ENCODE measurements at places on chromosomes 3 and 15. TPM values are rescaled to one million over a fixed set of nuclear protein-coding genes. Genes with fewer than 3 reads are reported as not detected.

GRCh38 chr3:112303764-112304325 is 9.8 kb upstream of the SLC9C1 start:
- no peak for DNase-seq

DNA sequence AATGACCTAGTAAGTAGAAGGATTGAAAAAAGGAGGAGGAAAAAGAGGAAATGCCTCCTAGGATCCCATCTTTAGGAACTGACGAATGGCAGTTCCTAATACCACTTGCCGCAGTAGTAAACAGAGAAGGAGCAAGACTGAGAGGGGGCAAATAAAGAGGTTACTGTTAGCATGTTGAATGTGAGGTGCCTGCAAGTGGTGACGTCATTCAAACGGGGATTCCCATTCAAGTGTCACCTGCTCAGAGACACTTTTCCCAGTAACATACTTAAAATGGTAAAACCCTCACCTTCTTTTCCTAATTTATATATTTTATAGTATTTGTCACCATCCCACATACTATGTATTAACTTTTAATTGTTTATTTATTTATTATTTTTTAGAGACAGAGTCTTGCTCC is 178.9 kb downstream of the IL5RA start:
- no peak for DNase-seq

DNA sequence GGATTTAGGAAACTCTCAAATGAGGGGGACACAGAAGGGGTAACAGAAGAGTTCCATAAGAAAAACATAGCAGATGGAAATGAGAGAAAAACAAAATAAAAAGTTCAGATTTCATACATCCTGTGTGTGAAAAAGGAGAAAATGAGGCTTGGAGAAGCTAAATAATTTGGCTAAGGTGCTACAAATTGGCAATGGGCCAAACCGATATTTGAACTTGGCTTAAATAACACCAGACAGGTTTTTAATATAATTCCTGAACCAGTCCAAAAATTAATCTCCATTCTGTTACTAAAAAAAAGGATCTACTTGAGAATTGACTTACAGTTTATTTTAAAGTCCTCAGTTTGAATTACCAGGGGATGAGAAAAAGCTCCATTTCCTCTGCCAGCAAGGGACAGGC is 342.9 kb upstream of the DPH6 start:
- DNase-seq: no peak

GRCh38 chr3:128195802-128196201 is 42.5 kb downstream of the EEFSEC start:
- DNase-seq: no peak

GRCh38 chr15:70504299-70504951 is 258.9 kb downstream of the UACA start:
- no peak for DNase-seq

- DNase-seq: no peak
Observed at GRCh38 chr15:86691091-86691663, 611.5 kb downstream of the AGBL1 start.

GRCh38 chr3:46110701-46111493 is 83.6 kb upstream of the XCR1 start:
- no peak for DNase-seq

DNA sequence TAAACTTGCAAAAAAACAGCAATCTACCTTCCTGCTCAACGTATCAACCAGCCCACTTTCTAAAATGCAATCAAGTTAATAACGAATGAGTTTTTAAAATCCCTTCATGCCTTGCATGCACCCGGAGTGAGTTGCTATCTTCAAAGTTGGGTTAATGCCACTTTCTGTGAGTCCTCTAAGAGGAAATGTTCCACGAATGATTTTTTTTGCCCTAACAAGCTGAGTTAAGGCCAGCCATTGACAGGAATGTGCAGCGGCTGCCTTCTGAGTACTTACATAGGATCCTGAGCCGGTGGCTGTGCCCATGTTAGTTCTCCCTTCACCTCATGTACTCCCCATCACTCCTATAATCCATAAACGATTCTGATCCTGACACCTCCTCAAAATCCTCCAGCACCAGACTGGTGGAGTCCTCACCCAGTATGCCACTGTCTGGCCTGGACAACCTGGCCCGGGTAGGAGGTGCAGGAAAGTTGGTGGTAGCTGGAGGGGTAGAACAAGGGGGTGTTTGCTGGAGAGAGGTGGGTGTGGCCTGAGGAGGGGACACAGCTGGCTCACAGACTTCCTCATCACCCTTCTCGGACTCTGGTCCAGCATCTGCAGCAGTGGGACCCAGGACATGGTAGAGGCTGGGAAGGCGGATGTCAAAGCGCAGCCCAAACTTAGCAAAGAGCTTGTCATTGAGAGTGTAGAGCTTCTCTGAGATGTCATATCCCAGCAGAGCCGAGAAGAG is 12.4 kb downstream of the POPDC2 start:
- DNase-seq: no peak

DNA sequence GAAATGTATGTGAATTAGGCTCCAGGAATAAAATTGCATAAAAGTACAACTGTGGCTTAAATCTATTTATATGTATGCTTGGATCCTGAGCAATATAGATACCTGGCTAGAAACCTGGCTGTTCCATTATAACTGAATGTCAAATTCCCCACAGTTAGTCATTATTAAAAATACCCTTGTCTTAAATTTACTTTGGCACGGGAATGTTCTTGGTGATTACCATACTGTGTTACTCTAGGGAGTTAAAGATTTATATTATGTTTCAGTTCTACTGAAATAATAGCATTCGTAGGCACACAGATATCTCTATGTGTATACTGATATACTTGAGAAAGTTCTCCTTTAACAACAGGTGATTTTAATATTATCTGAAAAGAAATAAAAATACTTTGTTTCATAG is 394.1 kb downstream of the PTPRG start:
- no peak for DNase-seq

- DNase-seq: no peak
Observed at GRCh38 chr3:16181361-16181760, 6.9 kb downstream of the GALNT15 start.

DNA sequence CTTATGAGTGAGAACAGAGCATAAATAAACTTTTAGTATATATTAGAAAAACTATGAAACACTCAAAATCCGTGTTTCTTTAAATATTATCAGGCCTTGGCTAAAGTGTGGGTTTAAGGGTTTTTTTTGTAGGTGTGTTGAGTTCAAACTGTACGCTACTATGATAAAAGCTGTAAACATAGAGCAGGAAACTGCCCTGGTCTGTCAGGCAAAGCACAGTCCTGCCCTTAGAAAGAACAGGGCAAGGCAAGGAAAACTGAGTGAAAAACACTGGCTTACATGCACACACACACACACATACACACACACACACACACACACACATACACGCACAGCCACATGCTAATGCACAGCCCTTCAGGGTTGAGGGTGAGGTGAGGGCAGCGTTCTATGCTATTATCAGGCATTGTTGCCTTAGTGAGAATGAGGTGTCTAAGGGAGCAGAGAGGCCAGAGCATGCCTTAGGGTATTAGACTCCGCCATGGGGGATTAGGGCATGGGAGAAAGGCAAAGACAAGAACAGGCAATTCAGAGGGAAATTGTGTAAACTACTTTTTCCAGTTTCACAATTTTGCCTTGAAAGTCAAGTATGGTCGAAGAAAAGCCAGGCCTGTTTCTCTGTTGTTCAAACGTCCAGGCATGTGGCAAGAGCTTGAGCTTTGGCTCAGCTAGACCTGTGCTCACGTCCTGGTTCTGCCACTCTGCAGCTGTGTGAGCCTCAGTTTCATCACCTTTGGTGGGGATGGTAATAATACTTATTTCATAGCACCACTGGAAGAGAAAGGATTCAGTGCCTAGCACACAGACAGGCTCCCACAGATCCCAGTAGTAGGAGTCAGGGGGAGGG is 36.3 kb upstream of the TPM1 start:
- DNase-seq: no peak

The IGSF10 gene
- 0.13 TPM for total RNA-seq

The IQCF6 gene
- not detected for total RNA-seq

The GOLGA6L7 gene
- not detected for total RNA-seq

The TMEM212 gene
- total RNA-seq: not detected

The MESP1 gene
- total RNA-seq: not detected
